ENCODE measurements at places on chromosomes 3 and 15.

GRCh38 chr3:61848885-61849284, 287.5 kb downstream of the PTPRG start:
- peak; percentile 23 for DNase-seq

- DNase-seq: no peak
Measured at GRCh38 chr3:10334459-10334858, 13.5 kb upstream of the SEC13 start.

DNA sequence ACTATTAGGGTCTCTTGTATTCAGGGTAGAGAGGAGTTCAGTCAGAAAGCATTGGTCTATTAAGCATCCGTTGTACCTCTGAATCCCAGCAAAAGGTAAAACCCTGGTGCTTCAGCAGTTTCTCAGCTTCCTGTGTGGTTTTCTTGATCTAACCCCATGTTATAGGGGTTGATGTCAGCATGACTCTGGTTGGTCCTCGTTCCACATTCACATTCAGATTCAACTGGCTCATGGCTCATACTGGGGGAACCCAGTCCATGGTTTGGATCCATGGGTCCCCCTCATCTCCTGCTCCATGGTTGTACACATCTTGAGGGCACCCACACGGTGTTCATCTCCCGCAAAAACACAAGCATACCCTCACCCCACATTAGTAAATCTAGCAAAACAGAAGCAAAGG, 47.7 kb upstream of the C2CD4B start:
- no peak for DNase-seq

GRCh38 chr3:23804441-23805209, 1.1 kb upstream of the UBE2E1 start:
- DNase-seq: no peak

DNA sequence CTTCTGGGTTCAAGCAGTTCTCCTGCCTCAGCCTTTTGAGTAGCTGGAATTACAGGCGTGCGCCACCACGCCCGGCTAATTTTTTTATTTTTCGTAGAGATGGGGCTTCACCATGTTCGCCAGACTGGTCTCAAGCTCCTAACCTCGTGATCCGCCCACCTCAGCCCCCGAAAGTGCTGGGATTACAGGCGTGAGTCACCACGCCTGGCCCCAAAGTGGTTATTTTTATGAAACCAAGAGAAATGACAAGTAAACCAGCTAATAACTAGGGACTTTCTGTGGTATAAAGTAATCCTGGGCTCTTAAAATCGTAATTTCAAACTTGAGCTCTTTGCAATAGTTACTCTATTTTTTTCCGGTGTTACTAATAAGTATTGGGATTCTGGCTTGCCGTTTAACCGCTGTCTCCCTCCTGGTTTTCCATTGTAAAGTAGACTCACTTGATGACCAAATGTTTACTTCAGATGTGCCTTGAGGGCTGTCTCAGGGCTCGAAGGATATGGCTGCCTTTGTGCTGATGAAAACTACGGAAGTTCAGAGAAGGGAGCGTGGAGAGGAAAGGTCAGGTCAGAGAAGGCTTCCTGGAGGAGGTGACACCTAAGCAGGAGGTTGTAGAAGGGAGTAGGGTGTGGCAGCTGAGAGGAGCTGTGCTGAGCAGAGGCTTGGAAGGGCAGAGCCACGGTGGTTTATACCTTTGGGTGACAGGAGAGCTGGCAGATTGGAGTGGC, 4.2 kb downstream of the ZSCAN2 start:
- no peak for DNase-seq

- DNase-seq: no peak
Measured at GRCh38 chr3:107676469-107677309, 153.9 kb downstream of the BBX start.

GRCh38 chr15:75043509-75044257, 20.3 kb downstream of the PPCDC start:
- DNase-seq: peak; percentile 98

GRCh38 chr3:13482106-13482690, 2.1 kb downstream of the HDAC11 start:
- DNase-seq: no peak

- no peak for DNase-seq
Measured at GRCh38 chr15:66864871-66865281, 162.8 kb downstream of the SMAD6 start.

GRCh38 chr3:15812183-15812582, 14.4 kb upstream of the ANKRD28 start:
- DNase-seq: no peak

- no peak for DNase-seq
Measured at GRCh38 chr3:10723991-10724390, 92.0 kb upstream of the SLC6A11 start.

Measured in non-pigmented ciliary epithelial cell (primary cell).